ENCODE measurements at places on chromosomes 2 and 18. TPM values are rescaled to one million over a fixed set of nuclear protein-coding genes. Genes with fewer than 3 reads are reported as not detected.

GRCh38 chr18:69985239-69985638 is 37.6 kb upstream of the CD226 start:
- DNase-seq: no peak

- DNase-seq: no peak
Observed at GRCh38 chr2:145007093-145007959, 487.4 kb upstream of the ZEB2 start.

GRCh38 chr2:189848276-189848675 is 64.0 kb downstream of the PMS1 start:
- no peak for DNase-seq

Gene EFR3B
- total RNA-seq: under 0.01 TPM

DNA sequence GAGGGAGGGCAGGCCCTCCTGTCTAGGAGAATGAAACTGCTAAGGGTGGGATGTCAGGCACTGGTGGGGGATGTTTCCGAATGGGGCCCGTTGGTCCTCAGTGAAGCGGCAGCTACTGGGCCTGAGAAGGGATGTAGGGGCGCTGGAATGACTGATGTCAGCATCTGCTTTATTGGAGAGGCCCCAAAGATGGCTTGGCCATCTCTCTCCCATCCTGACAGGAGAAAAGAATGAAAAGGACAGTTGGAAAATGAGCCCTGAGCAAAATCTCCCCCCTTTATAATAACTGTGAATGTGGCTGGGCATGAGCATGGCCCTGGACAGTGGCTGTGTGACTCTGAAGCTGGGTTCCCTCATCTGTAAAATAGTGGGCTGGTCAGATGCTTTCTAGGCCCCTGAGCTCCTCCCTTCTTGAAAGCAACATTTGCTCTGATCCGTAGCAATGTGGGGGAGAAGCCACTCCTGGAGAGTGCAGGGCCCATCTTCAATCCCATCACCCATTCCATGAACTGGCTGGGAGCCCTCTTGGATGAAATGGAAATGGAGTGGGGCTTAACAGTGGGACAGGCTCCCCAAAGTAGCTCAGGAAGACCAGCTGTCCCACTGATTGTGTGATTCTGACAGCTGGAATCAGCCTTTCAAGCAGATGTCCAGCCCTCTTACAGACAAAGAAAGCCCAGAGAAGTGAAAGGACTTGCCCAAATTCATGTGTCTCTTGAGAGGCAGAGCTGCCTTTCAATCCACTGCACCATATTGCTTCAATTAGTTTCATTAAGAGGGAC is 232.7 kb upstream of the SMAD2 start:
- DNase-seq: no peak

DNA sequence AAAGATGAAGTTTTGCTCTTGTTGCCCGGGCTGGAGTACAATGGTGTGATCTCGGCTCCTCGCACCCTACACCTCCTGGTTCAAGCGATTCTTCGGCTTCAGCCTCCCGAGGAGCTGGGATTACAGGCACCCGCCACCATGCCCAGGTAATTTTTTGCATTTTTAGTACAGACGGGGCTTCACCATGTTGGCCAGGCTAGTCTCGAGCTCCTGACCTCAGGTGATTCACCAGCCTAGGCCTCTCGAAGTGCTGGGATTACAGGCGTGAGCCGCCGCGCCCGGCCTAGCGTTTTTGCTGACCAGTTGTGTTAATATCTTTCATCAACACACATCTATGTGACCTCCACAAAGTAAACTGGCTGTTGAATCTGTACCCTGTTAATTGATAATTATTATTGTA is 49.4 kb upstream of the KLHL14 start:
- DNase-seq: no peak

GRCh38 chr2:233428438-233428837 is 74.1 kb downstream of the DGKD start:
- DNase-seq: no peak

DNA sequence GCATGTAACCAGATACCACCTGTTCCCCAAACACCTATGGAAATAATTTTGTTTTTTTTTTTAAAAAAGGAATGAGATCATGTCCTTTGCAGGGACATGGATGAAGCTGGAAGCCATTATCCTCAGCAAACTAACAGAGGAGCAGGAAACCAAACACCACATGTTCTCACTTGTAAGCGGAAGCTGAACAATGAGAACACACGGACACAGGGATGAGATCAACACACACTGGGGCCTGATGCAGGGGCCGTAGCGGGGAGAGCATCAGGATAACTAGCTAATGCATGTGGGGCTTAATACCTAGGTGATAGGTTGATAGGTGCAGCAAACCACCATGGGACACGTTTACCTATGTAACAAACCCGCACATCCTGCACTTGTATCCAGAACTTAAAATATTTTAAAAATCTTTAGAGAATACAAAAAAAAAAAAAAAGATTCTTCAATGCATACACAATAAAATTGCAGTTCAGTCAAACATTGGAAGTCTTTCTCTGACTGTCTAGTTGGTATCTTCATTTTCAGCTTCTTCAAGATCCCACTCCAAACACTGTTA is 11.6 kb upstream of the CASP10 start:
- DNase-seq: no peak

GRCh38 chr18:28176948-28177827 is at the start of gene CDH2:
Gene CDH2, minus strand, starts transcription at chr18:28177130. Its CDS starts 108 bp downstream, at chr18:28177022.
- DNase-seq: peak; percentile 20

GRCh38 chr2:160974803-160975202 is 185.4 kb upstream of the TANK start:
- no peak for DNase-seq
